ENCODE measurements at places on chromosomes 13 and 19.

DNA sequence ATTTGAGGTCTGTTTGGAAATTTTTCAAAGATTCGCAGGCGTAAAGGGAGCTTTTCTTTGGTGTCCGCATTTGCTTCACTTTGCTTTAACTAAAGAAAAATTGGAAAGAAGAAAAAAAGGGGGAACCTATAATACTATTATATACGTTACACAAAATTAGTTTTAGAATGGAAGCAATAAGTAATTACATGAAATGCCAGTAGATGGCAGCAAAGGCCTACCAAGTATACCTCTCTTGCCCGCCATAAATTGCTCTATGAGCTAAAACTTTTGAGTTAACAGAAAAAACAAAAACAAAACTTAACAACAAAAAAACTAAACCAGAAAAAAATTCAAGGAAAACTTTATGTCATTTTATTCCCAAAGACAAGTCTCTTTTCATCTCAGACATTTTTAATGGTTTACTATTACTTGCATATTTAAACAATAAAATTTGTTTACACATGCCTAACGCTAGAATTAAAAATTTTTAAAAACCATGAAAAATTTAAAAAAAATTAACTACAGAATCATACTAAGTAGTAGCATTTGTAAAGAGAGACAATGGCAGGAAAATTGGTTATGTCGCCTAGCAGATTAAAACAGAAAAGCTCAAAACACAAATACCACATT lies 271.4 kb downstream of the NALCN start:
- DNase-seq: no peak

DNA sequence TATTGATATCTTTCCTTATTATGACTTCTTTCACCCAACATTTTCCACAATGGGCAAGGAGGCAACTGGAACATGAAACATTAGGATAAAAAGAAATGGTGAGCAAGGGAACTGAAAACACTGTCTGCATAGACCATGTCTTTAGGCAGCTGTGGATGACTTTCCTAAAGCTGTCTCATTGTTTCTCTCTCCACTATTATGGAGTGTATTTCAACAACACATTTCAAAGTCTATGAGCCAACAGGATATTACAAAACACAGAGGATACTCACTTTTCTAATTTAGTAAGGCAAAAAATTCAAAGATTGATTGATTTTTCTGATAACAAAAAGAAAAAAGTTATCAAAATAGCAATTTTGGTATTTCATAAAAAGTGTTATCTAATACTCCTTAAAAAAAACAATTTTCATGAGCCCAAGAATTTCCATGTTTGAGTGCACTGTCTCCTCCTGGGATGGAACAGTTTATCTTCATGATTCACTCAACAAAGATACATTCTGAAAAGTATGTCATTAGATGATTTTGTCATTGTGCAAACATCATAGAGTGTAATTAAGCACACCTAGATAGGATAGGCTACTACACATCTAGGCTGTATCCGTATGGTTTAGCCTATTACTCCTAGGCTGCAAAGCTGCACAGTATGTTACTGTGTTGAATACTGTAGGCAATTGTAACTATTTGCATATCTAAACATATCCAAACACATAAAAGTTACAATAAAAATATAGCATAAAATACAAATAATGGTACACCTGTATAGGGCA lies 1568.4 kb downstream of the SLITRK5 start:
- no peak for DNase-seq

DNA sequence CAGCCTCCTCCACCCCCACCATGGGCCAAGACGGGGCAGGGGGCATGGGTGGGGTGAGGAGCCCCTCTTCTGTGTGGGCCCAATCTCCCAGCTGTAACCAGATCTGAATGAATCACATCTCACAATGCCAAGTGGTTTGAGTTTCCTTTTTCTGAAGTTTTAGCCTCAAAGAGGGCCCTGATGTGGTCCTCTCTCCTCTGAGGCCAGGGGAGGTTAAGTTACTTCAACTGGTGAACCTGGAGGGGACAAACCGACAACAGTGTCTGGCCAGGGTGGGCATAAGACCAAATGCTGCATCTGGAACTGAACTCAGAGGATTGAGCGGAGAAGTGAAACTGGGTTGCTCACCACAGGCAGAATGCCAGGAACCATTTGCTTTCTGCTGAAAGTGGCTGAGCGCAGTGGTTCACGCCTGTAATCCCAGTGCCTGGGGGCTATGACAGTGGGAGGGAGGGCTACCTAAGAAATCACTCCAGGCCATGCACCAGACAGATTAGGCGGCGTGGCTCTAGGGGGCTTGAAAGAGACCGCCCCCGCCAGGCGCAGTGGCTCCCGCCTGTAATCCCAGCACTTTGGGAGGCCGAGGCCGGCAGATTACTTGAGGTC lies 15.4 kb upstream of the IRGC start:
- DNase-seq: peak; percentile 27

DNA sequence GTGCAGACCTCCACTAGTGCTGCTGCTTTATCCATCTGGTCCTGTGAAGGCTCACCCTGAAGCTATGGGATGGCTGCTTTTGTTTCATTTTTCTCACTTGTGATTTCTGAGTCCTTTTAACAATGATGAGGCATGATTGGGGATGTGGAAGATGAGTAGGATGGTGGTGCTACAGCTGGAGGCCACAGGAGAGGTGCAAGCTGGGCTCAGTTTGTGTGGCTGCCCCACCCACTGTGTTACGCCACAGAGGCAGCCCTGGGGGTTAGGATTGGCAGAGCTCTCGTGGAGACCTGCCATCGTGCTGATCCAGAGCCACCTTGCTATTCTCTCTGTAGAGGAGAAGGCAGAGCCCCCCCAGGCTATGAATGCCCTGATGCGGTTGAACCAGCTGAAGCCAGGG lies 19.6 kb upstream of the QTRT1 start:
- DNase-seq: no peak

DNA sequence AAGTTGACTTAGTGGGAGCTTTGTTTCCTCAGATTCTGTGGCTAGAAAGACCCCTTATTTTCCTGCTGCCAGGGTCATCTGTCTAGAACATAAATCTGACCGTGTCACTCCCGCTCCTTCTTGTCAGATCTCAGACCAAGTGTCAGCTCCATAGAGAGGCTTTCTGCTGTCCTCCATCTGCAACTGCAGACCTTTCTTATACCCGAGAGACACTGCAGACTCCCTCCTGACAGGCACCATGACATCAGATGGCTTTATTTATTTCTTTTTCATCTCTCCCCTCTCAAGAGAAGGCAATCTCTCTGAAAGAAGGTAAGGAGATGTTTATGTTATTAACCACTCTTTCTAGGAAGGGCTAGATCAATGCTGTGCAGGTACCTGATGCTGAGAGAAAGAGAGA lies 726.5 kb downstream of the UQCRFS1 start:
- DNase-seq: no peak

DNA sequence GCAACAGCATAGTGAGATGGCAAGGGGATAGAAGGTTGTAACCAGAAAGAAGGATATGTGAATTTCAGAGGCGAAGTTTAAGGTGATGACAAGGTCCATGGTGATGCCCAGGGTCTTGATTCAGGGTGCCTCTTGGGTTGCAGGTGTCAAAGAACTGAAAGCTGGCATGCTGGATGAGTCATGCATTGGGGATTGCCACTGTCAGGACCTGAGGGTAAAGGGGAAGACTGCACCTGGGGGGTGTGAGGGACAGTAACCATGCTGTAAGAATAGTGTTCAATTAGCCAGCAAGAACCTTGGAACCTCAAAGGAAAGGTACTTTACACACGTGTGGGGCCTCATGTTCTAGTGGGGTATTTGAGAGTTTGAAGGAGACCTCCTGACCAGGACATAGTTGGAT lies 279.6 kb downstream of the SLC7A1 start:
- no peak for DNase-seq

DNA sequence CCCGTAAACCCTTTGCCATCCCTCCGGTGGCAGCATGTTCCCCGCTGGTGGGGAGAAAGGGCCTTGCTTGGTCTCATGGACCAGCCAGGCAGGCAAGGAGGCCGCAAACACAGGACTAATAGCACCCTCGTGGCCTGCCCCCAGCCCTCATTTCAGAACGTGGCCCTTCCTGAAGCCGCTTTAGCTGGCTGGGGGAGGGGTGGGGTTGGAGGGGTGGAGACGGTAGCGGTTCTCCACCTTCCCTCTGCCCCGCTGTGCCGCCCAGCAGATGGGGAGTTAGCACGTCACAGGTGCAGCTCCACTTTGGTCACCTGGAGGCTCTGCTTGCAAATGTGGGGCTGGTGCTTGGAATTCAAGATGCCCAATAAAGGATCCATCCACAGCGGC lies 59.3 kb upstream of the URI1 start:
- no peak for DNase-seq

DNA sequence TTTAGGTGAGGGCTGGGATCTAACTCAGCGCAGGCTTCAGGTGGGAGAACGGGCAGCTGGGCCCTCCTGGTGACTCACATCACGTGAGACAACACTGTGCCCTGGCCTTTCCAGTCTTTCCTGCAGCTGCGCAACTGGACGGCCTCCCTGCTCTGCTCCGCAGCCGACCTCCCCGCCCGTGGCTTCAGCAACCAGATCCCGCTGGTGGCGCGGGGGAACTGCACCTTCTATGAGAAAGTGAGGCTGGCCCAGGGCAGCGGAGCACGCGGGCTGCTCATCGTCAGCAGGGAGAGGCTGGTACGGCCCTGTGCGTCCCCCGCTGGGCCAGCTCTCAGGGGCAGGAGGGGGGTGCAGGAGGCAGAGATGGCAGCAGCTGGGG lies 8.8 kb downstream of the SPPL2B start:
- DNase-seq: peak; percentile 68

- no peak for DNase-seq
Measured at GRCh38 chr19:4374498-4375163, 25.7 kb downstream of the SH3GL1 start.

DNA sequence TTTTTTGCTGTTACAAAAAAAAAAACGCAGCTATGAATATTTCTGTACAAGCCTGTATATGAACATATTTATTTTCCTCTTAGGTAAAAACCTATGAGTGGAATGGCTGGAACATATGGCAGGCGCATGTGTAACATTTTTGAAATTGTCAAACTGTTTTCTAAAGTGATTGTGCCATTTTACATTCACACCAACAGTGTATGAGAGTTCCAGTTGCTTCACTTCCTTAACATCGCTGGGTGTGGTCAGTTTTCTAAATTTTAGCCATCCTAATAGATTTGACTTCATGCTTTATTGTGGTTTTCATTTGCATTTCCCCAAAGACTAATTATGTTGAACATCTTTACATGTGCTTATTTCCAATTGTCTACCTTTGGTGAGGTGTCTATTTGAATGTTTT lies 306.8 kb downstream of the KCNRG start:
- no peak for DNase-seq

DNA sequence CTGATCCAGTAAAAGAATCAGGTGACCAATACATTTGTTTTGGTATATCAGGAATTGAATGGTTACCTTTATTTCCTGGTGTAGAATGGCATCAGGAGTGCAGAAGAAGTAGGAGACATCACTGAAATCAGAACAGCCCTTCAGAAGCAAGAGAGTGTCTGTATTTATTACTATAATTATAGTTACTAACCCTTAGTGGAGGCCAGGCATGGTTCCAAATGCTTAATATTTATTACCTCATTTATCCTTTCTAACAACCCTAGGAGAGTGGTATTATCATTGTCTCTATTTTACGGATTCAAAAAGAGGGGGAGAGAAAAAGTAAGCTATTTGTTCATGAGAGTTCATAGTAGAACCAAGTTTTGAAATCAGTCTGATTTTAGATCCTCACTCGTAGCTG lies 1292.9 kb downstream of the PCDH9 start:
- no peak for DNase-seq

- no peak for DNase-seq
Measured at GRCh38 chr13:42631181-42631580, 57.2 kb downstream of the TNFSF11 start.

- DNase-seq: no peak
Measured at GRCh38 chr13:34019870-34020269, 201.9 kb downstream of the RFC3 start.

- DNase-seq: no peak
Measured at GRCh38 chr13:30972888-30973377, 40.5 kb downstream of the TEX26 start.

DNA sequence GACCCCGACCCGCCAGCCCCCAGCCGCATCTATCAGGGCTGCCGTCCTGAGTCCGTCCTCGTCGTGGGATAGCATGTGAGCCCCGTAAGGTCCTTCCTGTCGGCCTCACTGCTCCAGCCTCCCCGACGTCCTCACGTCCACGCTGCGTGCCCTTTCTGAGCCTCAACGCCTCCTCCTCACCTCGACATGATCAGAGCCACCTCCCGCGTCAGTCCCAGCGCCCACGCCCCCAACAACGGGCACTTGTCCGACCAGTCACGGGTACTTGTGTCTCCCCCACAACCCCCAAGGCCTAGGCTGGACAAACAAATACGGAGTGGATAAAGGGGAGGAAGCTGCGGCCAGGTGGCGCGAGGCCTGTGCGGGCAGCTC lies 665 bp downstream of the ZNF497 start:
- DNase-seq: no peak

DNA sequence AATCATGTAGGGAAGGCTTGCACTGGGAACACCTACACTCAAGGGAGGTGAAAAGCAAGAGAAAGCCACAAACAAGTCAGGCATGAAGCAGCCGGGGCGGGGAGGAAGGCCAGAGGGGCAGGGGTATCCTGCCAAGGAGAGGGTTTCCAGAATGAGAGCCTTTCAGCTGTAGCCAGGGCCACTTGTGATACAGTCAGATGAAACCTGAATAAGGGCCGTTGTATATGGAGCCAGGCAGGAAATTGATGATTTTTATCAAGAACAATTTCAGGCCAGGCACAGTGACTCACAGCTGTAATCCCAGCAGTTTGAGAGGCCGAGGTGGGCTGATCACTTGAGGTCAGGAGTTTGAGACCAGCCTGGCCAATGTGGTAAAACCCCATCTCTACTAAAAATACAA lies 4.4 kb downstream of the TRPM4 start:
- DNase-seq: no peak

DNA sequence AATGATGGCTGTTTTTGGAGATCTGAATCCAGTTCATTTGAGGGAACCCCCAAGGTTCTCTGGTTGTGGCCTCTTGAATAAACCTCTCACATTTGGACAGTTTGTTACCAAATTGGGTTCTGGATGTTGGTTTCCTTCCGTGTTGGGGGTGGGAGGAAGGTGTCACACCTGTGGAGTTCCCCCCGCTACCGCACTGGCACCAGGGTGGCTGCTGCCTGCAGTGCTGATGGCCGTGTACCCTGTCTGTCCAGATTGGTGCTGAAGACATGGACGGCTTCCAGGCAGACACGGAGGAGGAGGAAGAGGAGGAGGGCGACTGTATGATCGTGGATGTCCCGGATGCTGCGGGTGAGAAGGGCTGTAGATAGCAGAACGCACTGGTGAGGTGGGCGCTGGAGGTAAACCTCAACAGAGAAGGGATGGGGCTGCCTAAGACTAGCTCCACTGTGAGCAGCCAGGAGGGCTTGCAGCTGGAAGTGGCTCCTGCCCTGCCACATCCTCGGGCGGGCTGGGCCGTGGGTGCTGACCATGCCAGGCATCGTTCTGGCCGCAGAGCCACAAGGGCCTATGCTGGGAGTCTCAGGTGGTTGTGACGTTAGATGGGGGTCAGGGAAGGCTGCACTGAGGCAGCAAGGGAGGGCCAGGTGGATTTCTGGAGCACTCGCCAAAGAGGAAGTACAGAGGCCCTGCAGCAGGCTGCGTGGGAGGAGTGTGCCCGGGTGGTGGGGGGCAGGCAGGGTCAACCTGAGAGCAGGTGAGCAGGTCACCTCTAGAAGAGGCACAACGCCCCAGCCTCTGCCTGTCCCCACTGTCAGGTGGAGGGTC lies 15.4 kb downstream of the UBXN6 start:
- no peak for DNase-seq

- no peak for DNase-seq
Measured at GRCh38 chr19:2145831-2146241, 5.5 kb downstream of the AP3D1 start.

GRCh38 chr13:114025714-114026431 lies 52.0 kb upstream of the C13orf46 start:
- peak; percentile 53 for DNase-seq

All from hypothalamus (tissue), 51 donors.